ENCODE measurements at places on chromosomes 16 and 17. TPM values are rescaled to one million over a fixed set of nuclear protein-coding genes. Genes with fewer than 3 reads are reported as not detected.

DNA sequence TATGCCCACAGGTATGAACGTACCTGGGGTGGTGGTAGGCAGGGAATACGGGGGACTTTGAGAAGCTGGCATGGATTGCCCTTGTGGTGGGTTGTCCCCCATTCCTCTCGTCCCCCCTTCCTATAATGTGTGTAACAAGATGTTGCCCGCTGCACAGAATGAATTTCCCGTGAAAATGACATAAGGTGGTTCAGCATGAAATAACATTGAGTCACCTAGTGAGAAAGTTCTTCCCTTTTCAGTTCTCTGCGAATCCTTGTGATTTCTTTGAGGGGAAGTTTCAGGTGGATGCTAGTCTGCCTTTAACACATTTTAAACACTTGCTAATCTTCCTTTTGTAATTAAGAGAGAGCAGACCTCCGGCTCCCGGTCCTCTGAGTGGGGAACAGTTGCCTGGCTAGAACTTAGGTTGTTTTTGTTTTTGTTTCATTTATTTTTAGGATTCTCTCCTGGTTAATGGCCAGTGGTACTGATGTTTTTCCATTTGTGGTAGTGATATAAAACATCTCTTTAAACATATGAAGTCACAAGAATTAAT is 58.9 kb downstream of the RAP1GAP2 start:
- no peak for DNase-seq

Gene KRT39
- total RNA-seq = not detected

DNA sequence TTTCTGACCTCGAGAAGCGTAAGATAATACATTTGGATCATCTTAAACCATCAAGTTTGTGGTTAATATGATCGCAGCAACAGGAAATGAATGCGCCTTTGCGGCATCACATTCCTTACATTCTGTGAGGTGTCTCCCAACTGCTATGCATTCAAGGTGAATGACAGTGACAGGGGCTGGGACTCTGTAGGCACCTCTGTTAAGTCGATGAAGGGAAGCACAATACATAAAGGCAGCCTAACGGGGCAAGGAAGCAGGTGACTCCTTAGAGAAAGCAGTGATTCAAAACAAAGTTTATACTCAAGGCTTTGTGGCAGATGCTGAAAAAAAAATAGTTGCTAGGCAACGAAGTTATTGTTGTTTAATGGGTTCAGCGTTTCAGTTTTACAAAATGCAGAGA is 21.6 kb upstream of the EVPL start:
- no peak for DNase-seq

- no peak for DNase-seq
Observed at GRCh38 chr16:8950580-8951077, 13.1 kb downstream of the USP7 start.

DNA sequence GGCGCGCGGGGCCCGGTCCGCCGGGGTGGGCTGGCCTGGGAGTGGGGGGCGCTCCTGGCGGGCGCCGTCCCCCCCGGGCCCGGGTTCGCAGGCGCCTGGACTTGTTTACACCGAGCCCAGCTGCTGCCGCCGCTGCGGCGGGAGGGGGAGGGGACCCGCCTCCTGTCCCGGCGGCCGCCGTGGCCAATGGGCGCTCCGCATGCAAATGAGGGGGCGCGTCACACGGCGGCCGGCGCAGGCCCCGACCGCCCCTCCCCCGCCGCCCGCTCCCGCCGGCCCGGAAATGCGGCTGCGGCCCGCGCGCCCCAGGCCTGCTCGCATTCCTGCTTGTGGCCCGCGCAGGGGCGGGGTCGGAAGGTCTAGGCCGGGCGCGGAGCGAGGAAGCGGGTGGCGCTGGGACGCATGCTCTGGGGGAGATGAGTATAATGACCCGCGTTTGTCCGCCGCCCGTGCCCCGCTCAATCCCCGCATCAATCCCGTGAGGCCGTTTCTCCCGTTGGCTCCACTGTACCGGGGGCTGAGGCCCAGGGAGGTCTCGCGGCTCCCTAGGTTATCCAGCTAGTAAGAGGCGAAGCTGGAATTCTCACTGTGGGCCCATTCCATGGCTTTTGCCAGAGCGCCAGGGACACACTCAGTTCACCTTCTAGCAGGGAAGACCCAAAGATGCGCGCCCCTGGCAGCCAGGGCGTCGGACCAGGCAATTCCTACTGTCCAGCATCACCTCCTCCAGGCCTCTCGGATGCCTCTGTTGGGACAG is at the start of gene YPEL3:
Gene YPEL3 (minus strand): TSS at position 109 of the 757 bp plus-strand sequence. CDS start 731 bp downstream, outside the sequence.
- DNase-seq = no peak

Gene SLFN14
- total RNA-seq = 0.18 TPM

Gene HGS
- 136 TPM for total RNA-seq

DNA sequence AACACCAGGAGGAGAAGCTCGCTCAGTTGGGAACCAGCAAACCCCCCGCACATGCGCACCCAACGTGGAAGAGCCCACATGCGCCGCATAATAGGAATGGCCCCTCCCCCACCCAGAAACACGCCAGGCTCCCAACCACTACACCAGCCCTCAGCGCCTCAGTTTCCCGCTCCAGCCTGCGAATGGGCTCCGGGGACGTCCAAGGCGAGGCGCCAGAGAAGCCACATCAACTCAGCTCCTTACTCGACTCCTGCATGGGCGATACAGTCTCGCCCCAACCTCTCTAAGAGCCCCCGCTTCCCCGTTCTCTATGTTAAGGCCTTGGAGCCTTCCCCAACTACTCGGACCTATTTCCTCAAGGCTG is 504 bp downstream of the SRSF1 start:
- DNase-seq = no peak

- DNase-seq = no peak
Observed at GRCh38 chr16:20674684-20675487, 22.6 kb downstream of the ACSM1 start.

- no peak for DNase-seq
Observed at GRCh38 chr17:37671028-37671823, 28.0 kb upstream of the DDX52 start.
